Astrocyte (in vitro differentiated cells and primary cell): ENCODE measurements at places on chromosomes 1 and 21. TPM values are rescaled to one million over a fixed set of nuclear protein-coding genes. Genes with fewer than 3 reads are reported as not detected.

DNA sequence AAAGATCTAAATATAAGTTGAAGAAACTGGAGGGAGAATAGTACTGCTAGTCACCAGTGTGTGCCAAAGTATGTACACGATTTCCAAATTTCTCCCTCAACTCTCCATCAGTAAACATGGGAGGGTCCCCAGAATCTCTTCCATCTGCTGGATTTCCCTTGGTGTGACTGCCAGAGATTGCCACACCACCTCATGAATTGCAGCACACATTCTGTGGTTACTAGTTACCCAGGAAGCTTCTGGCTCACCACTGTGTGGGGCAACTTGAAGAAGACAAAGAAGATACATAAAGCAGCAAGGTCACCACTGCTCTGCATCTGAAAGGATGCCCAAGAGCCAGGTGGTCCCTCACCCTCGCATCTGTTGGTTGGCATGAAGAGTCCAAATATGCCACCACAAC is 191.7 kb upstream of the ESRRG start:
- H3K4me3 ChIP-seq = no peak overlapping the region
- no peak overlapping the region for H3K27ac ChIP-seq
- no peaks in the 10 kb centered on the region for H3K36me3 ChIP-seq
- no peaks in the 10 kb centered on the region for H3K27me3 ChIP-seq
- DNase-seq = no peak

DNA sequence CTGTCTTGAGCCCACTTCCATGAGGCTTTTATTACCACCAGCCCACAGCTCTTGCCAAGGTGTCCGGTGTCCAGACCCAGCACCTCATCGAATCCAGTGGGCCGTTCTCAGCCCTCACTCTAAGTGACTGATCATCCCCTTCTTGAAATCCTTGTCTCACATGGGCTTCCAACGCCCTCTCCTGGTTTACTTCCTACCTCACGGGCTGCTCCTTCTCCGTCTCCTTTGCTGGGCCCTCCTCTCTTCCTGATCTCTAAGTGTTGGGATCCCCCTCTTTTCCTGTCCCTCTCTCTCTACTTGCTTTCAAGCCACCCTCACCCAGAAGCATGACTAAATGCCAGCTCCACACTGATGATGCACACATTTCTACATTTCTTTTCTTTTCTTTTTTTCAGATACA is 9.0 kb upstream of the RHBG start:
- no peak overlapping the region for H3K27ac ChIP-seq
- no peak for DNase-seq
- H3K4me1 ChIP-seq = no peaks in the 10 kb centered on the region
- H3K27me3 ChIP-seq = peaks cover 25% of the 10 kb centered on the region
- H3K4me3 ChIP-seq = no peak overlapping the region

Gene LAX1
- not detected in 2 replicates for total RNA-seq

DNA sequence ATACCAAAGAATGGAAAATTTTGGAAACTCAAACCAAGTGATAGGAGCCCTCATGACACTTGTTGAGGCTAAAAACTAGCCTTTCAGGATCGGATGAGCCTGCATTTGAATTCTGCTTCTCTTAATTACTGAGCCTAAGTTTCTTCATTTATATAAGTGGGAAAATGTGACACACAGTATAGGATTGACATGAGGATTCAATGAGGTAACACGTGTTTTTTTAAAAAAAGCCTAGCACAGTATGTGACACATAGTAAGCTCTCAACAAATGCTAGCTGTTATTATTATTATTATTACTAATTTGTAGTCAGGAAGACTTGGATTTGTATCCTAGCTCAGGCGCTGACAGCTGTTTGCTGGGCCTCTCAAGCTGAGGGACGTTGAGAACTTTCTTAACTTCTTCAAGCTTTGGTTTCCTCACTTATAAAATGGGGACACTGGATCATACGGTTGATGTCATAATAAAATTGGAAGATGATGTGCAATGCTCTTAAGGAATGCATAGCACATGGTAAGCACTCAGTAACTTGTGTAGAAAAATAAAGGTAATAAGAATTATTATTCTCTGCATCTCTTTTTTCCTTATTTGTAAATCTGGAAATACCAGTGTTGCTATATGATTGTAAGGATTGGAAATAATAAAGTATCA is 55.4 kb upstream of the JUN start:
- H3K27ac ChIP-seq = no peak overlapping the region
- no peak for DNase-seq
- no peaks in the 10 kb centered on the region for H3K36me3 ChIP-seq
- H3K4me1 ChIP-seq = peaks cover 4% of the 10 kb centered on the region
- no peaks in the 10 kb centered on the region for H3K27me3 ChIP-seq

Gene FOXD3
- not detected in 2 replicates for total RNA-seq
